Suppressor macrophage treated with lipopolysaccharide for 1 hour (primary cell): ENCODE measurements at places on chromosomes 3 and 15.

GRCh38 chr3:12752102-12752501, 7.0 kb downstream of the TMEM40 start:
- no peak for DNase-seq

DNA sequence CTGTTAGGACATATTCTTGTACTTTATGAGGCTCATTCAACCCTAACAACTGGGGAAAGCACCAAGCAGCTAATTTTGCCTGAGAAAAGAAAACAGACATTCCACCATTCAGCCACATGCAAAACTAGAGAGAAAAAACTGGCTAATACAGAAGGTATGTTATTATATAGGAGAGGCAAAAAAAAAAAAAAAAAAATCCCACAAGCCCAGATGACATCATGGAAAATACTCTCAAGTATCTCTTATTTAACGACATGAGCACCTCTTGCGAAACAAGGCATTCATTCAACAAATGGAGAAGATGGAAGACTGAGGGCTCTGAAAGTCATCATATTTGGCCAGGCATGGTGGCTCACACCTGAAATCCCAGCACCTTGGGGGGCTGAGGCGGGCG, 61.5 kb downstream of the PRICKLE2 start:
- DNase-seq: no peak

GRCh38 chr3:188267790-188268335, 113.9 kb downstream of the LPP start:
- no peak for DNase-seq

GRCh38 chr3:111761309-111761795, 97.7 kb upstream of the PHLDB2 start:
- DNase-seq: peak; percentile 55
